Sciatic nerve (tissue), 2 donors: ENCODE measurements at places on chromosomes 13 and 19.
A peak's percentile ranks its signal among the peaks of the same experiment; 100 is the strongest.

- DNase-seq, result no peak
These were observed 10.4 kb downstream of the ZNF93 start for GRCh38 chr19:19911150-19911549.

DNA sequence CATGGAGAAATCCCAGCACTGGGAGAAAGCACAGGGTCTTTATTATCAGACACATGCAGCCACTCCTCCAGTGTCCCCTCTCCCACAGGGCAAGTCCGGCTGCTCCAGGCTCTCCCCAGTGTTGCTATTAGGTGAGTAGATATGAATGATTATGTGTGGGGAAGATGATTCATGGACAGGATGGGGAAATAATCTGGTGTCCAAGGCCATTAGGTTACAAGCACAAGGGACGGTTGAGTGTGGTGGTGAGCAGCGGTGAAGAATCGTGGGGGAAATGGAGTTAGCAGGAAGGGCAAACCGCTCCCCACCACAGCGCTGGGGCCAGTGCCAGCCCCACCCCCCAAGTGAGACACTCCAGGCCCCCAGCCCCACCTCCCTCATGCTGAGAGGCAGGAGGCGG lies 19.0 kb downstream of the CD177 start:
- no peak for DNase-seq

GRCh38 chr13:44967704-44968433 lies 21.4 kb downstream of the NUFIP1 start:
- no peak for DNase-seq

GRCh38 chr19:28501976-28502375 lies 711.0 kb downstream of the UQCRFS1 start:
- DNase-seq, result no peak

GRCh38 chr19:19570571-19570970 lies 32.5 kb downstream of the CILP2 start:
- DNase-seq, result no peak

DNA sequence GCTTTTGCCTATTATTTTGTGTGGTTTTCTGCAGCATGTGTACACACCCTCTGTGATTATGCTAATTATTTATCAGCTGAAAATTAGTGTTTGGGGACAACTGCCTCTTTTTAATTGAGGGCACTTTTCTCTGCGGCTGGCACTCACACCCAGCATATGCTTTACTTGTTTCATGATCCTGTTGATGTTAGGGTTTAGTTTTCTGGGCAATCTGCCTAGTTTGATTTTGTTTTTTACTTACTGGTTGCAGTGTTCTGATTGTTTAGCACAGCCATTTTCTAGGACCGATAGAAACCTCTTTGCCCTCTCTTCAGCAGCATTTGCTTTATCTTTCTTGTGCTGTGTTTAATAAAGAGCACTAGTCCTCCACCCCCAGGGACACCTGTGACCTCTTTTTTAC lies 161.6 kb downstream of the PAN3 start:
- no peak for DNase-seq

DNA sequence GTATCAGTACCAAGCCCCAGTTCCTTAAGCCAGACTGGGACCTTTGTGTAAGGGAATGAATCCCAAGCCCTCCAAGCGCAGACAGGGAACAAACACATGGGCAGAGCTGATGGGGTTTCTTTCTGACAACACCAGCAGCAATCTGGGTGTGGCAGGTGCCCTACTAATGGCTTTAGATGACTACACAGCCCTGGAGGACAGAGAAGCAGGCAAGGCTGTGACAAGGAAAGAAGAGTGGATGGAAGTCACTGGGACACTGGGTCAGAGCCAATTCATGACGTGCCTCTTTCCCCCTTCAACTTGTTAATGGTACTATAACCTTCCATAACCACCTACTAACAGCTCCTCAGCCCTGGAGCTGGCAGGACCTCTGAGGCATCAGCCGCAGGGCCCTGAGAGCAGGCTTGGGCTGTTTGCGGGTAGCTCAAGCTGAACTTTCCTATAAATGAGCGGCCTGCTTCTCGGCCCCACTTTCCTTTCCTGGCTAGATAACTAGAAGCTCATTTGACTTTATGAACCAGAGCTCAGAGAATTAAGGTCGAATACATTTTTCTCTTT lies 38.9 kb downstream of the RASL11A start:
- no peak for DNase-seq

- DNase-seq, result no peak
These were observed 246.4 kb downstream of the SPRY2 start for GRCh38 chr13:80094526-80094925.

GRCh38 chr19:7918615-7919421 lies 1.3 kb upstream of the SNAPC2 start:
- peak; percentile 62 for DNase-seq

DNA sequence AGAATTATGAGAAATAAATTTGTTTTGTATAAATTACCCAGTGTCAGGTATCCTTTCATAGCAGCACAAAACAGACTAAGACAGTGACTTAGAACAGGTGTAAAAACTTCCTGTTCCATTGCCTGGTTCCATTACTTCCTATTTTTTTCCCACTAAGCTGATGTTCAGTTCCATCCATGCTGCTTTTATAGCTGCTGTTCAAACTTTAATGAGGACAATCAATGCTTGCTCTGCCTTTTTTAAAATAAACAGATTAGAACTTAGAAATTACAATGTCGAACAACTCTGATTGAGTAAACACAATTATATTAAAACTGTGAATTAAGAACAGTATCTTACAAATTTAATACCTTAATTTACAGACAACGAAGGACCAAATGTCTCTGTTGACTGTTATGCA lies 818.9 kb downstream of the OLFM4 start:
- DNase-seq, result no peak

- DNase-seq, result no peak
These were observed 141.7 kb downstream of the IER2 start for GRCh38 chr19:13291913-13292312.

DNA sequence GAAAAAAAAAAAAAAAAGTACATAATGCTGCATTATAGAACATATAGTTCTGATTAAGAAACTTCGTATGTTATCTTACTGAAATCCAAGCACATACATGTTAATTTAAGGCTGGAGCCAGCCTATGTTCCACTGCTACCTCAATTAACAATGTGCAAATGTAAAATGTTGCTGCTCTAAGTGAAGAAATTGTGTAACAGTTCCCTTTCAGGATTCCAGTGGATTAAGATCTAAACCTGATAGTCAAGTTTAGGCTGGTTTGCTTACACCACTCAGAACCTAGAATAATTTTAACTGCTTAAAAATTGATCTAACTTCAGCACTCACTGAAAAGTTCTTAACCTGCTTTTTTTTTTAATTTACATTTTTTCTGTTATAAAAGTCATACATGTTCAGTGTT lies 4.2 kb downstream of the VPS36 start:
- no peak for DNase-seq

DNA sequence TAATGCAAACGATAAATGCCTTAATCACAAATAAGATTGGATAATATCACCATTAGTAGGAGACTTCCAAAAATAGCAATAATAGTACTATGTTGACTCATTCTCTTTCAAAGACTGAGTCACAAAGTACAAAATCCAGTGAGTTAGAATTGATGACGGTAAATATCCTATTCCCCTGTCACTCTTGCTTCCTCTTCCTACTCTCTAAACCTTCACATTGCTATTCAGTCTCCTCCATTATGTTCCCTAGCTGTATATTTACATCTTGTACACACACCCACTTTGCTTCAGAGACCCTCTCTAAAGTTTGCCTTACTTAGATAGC lies 26.3 kb upstream of the INTS6 start:
- no peak for DNase-seq

GRCh38 chr13:29816715-29817114 lies 33.7 kb downstream of the UBL3 start:
- DNase-seq, result no peak

DNA sequence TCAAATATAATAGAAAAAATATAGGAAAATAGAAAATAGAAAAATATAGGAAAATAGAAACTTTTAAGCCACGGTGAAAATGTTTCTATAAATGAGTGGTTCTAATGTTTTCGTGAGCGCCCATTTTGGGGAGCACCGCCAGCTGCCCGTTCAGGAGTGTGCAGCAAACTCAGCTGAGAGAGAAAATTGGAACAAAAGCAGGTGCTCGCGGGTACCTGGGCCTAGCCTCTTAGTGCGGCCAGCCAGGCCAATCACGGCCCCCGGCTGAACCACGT lies 204 bp upstream of the PDX1 start:
- no peak for DNase-seq
